ENCODE measurements at places on chromosomes 2 and 18.

- DNase-seq = peak; percentile 39
Observed at GRCh38 chr18:50559752-50560680, at the start of gene MAPK4. TSS of gene MAPK4 (plus strand) at chr18:50560087. CDS start at chr18:50663959, 103,872 bp downstream.

- DNase-seq = no peak
Observed at GRCh38 chr2:168521053-168521741, 65.1 kb downstream of the CERS6 start.

- no peak for DNase-seq
Observed at GRCh38 chr18:76981396-76981968, 151.1 kb downstream of the MBP start.

DNA sequence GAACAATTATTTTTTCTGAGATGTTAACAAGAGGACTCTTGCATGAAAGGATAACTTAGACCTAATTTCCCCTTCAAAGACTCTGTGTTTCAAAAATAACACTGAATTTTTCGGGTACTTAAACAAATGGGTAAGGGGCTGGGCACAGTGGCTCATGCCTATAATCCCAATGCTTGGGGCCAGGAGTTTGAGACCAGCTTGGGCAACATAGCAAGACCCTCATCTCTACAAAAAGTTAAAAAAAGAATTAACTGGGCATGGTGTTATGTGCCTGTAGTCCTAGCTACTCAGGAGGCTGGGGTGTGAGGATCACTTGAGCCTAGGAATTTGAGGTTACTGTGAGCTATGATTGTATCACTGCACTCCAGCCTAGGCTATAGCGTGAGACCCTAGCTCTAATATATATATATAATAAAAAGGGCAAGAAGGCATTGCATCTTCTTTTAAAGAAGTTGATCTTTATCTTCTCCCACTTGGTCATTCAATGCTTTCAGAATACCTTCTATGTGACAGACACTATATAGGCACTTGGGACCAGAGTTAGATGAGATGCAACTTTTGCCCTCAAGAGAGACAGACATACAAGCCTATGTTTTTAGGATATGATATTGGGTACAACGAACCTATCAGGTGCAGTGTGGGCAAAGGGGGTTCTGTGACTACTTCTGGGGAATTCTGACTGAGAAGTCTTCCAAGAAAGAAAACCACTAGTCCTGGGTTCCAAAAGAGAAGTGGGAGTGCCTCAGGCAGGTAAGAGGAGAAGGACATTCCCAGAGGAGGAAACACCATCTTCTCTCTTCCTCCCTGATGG, 120.0 kb downstream of the MYCN start:
- no peak for DNase-seq

DNA sequence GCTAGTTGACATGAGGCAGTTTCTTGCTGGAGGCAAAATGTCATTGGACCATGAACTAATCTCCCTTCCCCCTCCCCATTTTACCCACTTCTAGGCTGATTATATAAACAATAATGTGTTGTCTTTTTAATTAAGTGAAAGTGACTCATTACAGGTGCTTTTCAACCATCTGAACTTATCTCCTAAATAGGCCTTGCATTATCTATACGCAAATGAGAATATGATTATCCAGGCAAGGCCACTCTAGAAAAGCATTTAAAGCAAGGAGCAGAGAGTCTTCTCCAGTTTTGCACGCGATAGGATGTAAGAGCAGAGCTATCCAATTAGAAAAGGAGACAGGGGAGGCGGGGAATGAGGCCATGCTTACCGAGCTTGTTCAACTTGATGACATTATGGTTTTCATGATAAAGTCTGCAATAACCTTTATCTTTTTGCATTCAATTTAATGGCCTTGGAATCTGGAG, 286.1 kb upstream of the SIX3 start:
- DNase-seq = no peak

- DNase-seq = no peak
Observed at GRCh38 chr2:199449455-199449854, 8.3 kb downstream of the SATB2 start.

Measured in dermis blood vessel endothelial cell (primary cell).